Endodermal cell (in vitro differentiated cells): ENCODE measurements at places on chromosomes 5 and 9. TPM values are rescaled to one million over a fixed set of nuclear protein-coding genes. Genes with fewer than 3 reads are reported as not detected.

Gene WHRN
- 6.1 and 7.0 TPM in 2 replicates for total RNA-seq

Gene CD72
- 2.4 and 3.3 TPM in 2 replicates for total RNA-seq

Gene TRIO
- 76.7 to 91.6 TPM (median 88.3 TPM) in 3 replicates for total RNA-seq

Gene PCDHGB7
- total RNA-seq, result 12.0 and 15.3 TPM in 2 replicates

Gene DOK3
- 2.1 to 5.5 TPM (median 2.1 TPM) in 3 replicates for total RNA-seq

Gene ADGRV1
- total RNA-seq, result 86.0 and 117 TPM in 2 replicates

Gene FBP2
- not detected in 3 replicates for total RNA-seq

Gene OCLN
- total RNA-seq, result 124 to 142 TPM (median 134 TPM) in 3 replicates

Gene KCNN2
- 1.0 to 5.2 TPM (median 3.0 TPM) in 3 replicates for total RNA-seq

Gene BAAT
- total RNA-seq, result not detected in 3 replicates

Gene RNF183
- 0.48 TPM in 1 of 2 replicates, not detected in the other for total RNA-seq

Gene CD74
- total RNA-seq, result 11.8 and 12.4 TPM in 2 replicates

Gene RIGI
- total RNA-seq, result 7.7 to 12.6 TPM (median 12.6 TPM) in 3 replicates

Gene KIF4B
- total RNA-seq, result 0.15 to 0.21 TPM (median 0.18 TPM) in 3 replicates

Gene F12
- total RNA-seq, result 0.88 and 0.95 TPM in 2 replicates

Gene OR1L1
- not detected in 3 replicates for total RNA-seq

Gene PCDHA9
- total RNA-seq, result 0.33 to 0.60 TPM (median 0.48 TPM) in 3 replicates
